Adrenal gland (tissue), 19 donors: ENCODE measurements at places on chromosomes 4 and X. TPM values are rescaled to one million over a fixed set of nuclear protein-coding genes. Genes with fewer than 3 reads are reported as not detected.

GRCh38 chrX:129772796-129773431 lies 6.8 kb upstream of the SASH3 start:
- H3K4me1 ChIP-seq: no peaks in the 10 kb centered on the region
- H3K27me3 ChIP-seq: no peaks in the 10 kb centered on the region
- H3K4me3 ChIP-seq: no peak overlapping the region

DNA sequence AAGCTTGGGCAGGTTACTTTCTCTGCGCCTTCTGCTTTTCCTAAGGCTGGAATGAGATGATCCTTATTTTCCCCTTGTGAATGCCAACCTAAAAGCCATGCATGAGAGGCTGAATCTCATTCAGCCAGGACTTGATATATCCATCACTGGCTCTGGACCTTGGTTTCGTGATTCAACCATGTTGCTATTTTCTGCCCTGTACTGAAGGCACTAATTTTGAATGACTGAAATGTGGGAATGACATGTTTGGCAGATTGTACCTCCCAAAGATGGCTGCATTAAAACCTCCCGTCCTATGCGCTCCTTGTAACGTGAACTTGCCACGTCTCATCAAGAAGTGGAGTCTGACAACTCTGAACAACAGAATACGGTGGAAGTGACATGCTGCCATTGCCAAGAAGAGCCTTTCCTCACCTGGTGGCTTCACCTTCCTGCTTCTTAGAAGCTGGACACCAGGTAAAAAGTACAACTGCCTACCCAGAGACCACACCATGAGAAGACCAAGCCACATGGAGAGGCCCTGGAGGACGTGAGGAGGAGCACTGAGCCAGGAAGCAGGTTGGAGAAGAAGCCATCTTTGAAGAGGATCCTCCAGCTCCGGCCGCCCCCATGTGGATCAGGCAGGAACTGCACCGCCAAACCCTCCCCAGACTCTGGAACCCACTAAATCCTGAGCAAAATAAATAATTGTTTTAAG lies 174.5 kb downstream of the NSUN7 start:
- H3K27ac ChIP-seq: no peak overlapping the region
- DNase-seq: peak; percentile 84
- no peaks in the 10 kb centered on the region for H3K36me3 ChIP-seq
- H3K4me3 ChIP-seq: no peak overlapping the region

CDS1 gene
- total RNA-seq: 14.0 TPM

DTHD1 gene
- not detected for total RNA-seq
